Naive thymus-derived CD8-positive, alpha-beta T cell (primary cell): ENCODE measurements at places on chromosomes 5 and 9.

GRCh38 chr5:34789021-34789531 lies 49.9 kb upstream of the TTC23L start:
- no peak for DNase-seq
- H3K36me3 ChIP-seq: no peaks in the 10 kb centered on the region
- no peak overlapping the region for H3K27ac ChIP-seq
- peaks cover 20% of the 10 kb centered on the region for H3K27me3 ChIP-seq

GRCh38 chr9:131475111-131475955 lies 27.4 kb upstream of the POMT1 start:
- H3K4me3 ChIP-seq: no peak overlapping the region
- H3K36me3 ChIP-seq: peaks cover 9% of the 10 kb centered on the region
- no peak overlapping the region for H3K27ac ChIP-seq

GRCh38 chr5:144195448-144195847 lies 24.8 kb downstream of the KCTD16 start:
- no peak overlapping the region for H3K27ac ChIP-seq
- DNase-seq: no peak
- no peak overlapping the region for H3K4me3 ChIP-seq
- H3K4me1 ChIP-seq: peaks cover 11% of the 10 kb centered on the region
- H3K27me3 ChIP-seq: peaks cover 14% of the 10 kb centered on the region
- no peaks in the 10 kb centered on the region for H3K36me3 ChIP-seq

DNA sequence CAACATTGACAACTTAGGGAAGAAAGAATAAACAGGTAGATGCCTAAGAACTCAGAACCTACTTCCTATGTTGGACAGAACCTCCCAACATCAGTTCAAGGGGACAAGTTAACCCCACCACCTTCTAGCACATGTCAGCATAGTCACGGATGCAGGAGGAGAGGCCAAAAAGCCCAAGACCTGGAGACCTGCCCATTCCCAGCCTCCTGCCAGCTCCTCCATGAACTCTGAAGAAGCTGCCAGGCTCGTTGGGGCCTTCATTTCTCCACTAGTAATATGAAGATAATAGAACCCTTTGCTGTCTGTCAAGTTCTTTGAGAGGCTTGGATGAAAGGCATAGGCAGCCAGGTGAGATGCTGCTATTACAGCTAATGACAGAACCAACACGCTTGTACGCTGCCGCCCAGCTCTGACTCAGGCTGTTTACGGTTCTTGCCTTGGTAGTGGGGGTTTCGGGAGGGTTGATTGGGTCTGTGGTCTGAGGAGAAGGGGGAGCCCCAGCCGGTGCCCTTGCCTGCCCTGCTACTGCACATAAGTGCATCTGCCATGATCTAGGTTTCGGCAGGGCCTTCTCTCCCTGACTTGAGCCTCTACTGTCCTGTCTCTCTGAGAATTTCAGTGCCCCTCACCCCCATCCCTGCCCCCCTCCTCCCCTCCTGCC lies 82.2 kb downstream of the NRG2 start:
- DNase-seq: no peak
- no peak overlapping the region for H3K27ac ChIP-seq
- H3K4me3 ChIP-seq: no peak overlapping the region
- H3K36me3 ChIP-seq: no peaks in the 10 kb centered on the region
- H3K27me3 ChIP-seq: no peaks in the 10 kb centered on the region

DNA sequence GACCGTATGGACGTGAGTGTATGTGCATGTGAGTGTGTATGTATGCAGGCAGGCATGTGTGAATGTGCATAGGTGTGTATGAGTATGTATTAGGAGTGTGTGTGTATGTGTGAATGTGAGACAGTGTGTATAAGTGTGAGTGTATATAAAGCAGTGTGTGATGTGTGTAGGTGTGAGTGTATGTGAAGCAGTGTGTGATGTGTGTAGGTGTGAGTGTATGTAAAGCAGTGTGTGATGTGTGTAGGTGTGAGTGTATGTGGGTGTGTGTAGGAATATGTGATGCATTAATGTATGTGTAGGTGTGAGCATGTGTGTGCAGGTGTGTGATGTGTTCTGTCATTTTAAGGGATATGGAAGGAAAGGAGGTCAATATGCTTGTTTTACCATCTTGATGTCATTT lies 215.5 kb downstream of the GADD45G start:
- peaks cover 2% of the 10 kb centered on the region for H3K27me3 ChIP-seq
- no peaks in the 10 kb centered on the region for H3K36me3 ChIP-seq
- H3K4me1 ChIP-seq: no peaks in the 10 kb centered on the region
- no peak overlapping the region for H3K27ac ChIP-seq

DNA sequence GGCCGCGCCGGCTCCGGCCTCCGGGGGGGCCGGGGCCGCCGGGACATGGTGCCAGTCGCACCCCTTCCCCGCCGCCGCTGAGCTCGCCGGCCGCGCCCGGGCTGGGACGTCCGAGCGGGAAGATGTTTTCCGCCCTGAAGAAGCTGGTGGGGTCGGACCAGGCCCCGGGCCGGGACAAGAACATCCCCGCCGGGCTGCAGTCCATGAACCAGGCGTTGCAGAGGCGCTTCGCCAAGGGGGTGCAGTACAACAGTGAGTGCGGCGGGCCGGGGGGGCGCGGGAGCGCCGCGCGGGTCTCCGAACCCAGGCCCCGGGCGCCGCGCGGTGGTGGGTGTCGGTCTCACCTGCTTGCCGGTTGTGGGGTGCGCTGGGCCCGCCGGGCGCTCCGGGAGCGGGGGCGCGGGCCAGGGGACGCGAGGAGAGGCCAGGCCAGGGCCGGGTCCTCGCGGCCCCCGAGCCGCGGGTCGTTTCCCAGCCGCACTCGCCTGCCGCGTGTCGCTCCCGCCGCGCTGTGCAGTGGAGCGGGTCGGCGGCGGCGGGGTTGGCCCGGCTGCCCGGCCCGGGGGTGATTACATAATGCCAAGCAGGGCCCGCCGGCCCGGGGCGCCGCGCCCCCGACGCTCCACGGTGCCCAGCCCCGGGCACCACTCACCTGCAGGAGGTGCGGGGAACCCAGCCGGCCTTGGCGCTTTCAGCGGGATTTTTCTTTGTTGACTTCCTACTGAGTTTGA lies 492 bp downstream of the RABL6 start:
- peaks cover 17% of the 10 kb centered on the region for H3K36me3 ChIP-seq
- peak overlapping the region; percentile 82 for H3K27ac ChIP-seq
- H3K27me3 ChIP-seq: no peaks in the 10 kb centered on the region
- peaks cover 54% of the 10 kb centered on the region for H3K4me1 ChIP-seq

- H3K36me3 ChIP-seq: no peaks in the 10 kb centered on the region
- DNase-seq: no peak
- no peaks in the 10 kb centered on the region for H3K27me3 ChIP-seq
- H3K27ac ChIP-seq: no peak overlapping the region
Measured at GRCh38 chr5:58037899-58038298, 422.0 kb downstream of the PLK2 start.

DNA sequence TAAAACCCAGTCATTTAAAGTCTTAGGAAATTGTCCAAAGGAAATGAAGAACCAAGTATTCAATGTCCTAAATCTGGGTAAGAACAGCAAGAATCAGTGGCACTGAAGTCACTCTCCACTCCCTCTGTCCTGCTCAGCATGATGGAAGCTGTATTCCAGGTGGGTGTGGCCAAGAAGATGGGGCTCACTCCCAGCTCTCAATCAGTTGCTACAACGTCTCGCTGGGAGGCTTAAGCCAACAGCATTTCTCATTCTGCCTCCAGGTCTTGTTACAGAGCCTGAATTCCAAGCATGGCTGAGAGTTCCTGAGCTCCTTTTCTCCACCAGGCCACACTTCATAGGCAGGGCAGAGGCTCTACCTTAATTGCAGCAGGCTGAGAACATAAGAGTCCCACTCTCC lies 41.2 kb upstream of the TRIO start:
- DNase-seq: no peak
- H3K27ac ChIP-seq: no peak overlapping the region
- H3K36me3 ChIP-seq: peaks cover 12% of the 10 kb centered on the region
- H3K27me3 ChIP-seq: peaks cover 4% of the 10 kb centered on the region
- no peaks in the 10 kb centered on the region for H3K4me1 ChIP-seq

GRCh38 chr9:27273186-27273585 lies 23.8 kb downstream of the EQTN start:
- H3K27me3 ChIP-seq: peaks cover 1% of the 10 kb centered on the region
- DNase-seq: no peak
- no peak overlapping the region for H3K27ac ChIP-seq
- H3K4me3 ChIP-seq: no peak overlapping the region
- H3K4me1 ChIP-seq: peaks cover 5% of the 10 kb centered on the region

DNA sequence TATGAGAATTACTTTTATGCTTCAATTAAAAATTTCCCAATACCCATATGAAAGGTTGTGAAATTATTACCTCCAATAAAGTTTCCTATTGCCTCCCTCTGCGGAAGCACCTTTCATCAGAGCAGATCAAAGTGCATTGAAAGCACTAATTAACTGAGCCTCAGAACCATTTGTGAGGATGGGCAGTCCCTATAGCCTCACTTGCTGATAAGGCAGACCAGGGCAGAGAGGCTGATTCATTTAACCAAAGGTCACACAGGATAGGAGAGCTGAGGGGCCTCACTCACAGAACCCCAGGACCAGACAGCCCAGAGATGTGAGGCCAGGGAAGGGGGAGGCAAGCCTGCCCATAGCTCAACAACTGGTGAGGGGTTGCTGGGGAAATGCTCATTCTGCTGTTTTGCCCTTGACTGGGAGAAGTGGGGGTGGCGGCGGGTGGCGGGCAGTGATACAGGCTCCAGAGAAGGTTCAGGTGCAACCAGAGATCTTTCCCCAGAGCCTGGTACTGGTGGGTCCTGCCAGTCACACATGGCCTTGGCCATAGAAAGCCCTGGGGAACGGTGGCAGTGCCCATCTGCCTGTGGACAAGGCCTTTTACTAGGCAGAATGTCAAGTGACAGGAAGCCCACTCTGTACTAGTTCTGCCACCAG lies 57.9 kb downstream of the MACROH2A1 start:
- no peak overlapping the region for H3K4me3 ChIP-seq
- no peaks in the 10 kb centered on the region for H3K4me1 ChIP-seq
- H3K27ac ChIP-seq: peak overlapping the region; percentile 33
- peaks cover 87% of the 10 kb centered on the region for H3K36me3 ChIP-seq
- DNase-seq: no peak
